ENCODE measurements at places on chromosomes 7 and 10.
A peak's percentile ranks its signal among the peaks of the same experiment; 100 is the strongest.

- DNase-seq = no peak
Measured at GRCh38 chr7:111958431-111958830, 247.8 kb downstream of the DOCK4 start.

- no peak for DNase-seq
Measured at GRCh38 chr10:125531465-125531864, 151.5 kb downstream of the TEX36 start.

DNA sequence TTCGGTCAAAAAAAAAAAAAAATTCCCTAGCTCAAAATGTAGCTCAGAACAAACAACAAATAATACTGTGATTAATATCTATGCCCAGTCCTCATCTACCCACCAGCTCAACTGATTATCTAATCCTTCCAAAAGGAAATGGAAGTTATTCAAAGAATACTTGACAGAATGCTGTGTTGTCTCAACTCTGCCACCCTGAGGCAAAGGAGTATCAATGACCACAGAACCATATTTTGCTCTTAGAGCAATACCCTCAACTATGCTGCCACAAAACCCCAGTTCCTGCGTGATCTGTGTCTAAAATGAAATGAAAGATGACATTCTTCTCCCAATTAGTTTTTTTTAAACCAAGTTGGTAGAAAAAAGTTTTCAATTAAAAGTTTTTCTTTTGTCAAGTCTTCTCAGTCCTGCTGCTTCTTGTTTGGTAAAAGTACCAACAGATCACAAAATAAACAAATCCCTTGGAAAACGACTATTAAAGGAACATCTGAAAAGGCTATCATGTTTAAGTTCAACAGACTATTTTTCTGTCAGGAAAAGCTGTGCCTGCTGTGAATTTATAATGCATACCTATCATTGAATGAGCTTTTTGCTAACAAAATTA is 21.6 kb downstream of the RBM28 start:
- DNase-seq = no peak

DNA sequence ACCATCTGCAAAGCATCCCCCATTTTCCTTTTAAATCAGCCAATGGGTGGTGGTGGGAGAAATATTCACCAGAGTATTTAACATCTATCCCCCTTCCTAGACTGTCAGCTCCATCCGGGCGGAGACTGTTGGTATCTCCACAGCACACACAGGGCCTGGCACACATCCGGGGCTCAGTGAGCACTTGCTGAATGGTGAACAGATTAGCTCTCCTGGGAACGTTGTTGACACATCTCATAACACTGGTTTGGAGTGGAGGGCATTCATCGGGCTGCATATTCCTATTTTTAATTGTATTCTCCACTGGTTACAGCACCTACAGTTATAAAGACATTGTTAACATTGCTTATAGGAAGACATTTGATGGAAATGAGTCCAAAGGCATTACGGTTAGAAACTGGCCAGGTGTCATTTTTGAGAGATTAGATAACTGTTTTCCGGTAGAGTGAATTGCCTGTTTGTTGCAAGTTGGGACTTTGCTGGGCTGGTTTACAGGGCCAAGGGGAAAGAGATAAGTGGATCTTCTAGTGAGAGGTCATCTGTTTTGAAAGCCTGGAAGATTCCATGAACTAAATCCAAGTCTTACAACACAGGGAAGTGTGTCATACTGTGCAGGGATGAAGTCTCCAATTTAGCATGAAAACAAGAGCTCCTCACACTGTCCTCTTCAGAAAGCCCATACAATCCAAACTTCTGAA is 101.8 kb downstream of the EGFR start:
- DNase-seq = no peak

DNA sequence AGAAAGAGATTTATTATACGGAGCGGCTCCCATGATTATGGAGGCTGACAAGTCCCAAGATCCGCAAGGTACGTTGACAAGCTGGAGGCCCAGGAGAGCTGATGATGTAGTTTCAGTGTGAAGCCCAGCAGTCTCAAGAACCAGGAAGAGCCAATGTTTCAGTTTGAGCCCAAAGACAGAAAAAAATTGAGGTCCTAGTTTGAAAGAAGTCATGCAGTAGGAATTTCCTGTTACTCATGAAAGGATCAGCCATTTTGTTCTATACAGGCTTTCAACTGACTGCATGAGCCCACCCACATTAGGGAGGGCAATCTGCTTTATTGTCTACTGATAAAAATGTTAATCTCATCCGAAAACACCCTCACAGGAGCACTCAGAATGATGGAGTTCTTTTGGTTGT is 51.5 kb downstream of the CCDC71L start:
- no peak for DNase-seq

- no peak for DNase-seq
Measured at GRCh38 chr10:102465466-102465865, 14.1 kb upstream of the C10orf95 start.

DNA sequence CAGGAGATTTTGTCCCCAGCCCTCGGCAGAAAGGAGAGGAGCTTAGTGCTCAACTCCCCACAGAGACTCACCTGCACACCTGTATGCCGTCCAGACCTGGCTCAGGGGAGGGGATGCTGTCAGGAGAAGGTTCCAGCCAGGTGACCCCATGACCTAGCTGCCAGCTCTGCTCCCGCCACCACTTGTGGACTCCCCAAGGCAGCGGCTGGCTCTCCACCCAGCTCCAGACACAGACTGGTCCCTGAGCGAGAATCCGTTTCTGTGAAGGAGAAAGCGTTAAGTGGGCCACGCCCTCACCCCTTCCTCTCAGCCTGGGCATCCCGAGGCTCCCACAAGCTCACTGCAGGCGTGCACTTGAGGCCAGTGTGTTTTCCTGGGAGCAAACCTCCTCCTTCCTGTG is 76.4 kb downstream of the RGS10 start:
- no peak for DNase-seq

- DNase-seq = no peak
Measured at GRCh38 chr7:160958-161725, 31.2 kb upstream of the FAM20C start.

- DNase-seq = no peak
Measured at GRCh38 chr7:140079121-140079536, 16.4 kb upstream of the PARP12 start.

GRCh38 chr10:17381502-17382142 is 72.8 kb downstream of the ST8SIA6 start:
- DNase-seq = no peak

DNA sequence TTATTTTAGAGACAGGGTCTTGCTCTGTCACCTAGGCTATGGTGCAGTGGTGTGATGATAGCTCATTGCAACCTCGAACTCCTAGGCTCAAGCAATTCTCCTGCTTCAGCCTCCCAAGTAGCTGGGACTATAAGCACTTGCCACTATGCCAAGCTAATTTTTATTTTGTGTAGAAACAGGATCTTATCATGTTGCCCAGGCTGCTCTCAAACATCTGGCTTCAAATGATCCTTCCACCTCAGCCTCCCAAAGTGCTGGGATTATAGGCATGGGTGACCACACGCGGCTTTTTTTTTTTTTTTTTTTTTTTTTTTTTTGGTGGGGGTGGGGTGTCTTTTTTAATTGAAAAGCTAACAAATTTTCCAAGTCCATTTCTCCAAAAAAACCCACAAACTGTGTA is 18.4 kb downstream of the HPS6 start:
- DNase-seq = no peak

- DNase-seq = no peak
Measured at GRCh38 chr7:55133630-55134358, 115.0 kb downstream of the EGFR start.

- no peak for DNase-seq
Measured at GRCh38 chr10:88019753-88020152, 156.3 kb downstream of the PTEN start.

DNA sequence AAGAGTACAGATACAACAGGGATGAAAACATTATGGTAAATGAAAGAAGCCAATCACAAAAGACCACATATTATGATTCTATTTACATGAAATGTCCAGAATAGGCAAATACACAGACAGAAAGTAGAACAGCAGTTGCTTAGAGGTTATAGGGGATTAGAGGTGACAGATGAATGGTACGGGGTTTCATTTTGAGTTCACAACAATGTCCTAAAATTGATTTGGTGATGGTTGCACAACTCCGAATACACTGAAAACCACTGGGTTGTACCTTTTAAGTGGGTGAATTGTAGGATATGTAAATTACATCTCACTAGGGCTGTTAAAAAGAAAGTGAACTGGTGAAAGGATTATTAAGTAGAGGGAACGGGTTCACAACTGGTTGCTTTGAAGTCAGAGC is 76.3 kb upstream of the MRLN start:
- no peak for DNase-seq

GRCh38 chr7:25314094-25314730 is 85.9 kb upstream of the NPVF start:
- no peak for DNase-seq

DNA sequence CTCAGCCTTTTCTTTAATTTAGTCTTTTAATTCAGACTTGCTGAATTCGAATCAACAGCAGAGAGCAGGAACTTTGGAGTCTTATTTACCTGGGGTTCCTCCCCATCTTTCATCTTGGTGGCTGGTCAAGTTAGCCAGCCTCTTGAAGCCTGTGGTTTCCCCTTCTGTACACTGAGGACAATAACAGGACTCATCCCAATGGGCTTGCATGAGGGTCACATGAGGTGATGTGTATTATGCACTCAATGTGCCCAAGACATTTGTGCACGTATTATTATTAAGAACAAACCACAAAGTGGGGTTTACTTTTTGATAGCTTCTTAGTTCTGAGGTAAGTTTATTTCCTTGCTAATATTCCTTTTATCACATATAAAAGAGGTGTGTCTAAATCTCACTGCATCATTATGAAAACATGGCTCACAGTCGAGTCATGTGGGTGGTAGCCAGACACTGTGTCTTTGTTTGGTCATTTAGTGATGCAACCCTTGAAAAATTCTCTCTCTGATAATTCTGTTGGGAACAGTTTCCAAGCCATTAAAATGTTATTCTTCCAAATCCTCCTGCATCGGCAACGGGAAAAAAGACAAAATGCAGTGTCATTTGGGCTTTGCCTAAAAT is 86.5 kb upstream of the GRB10 start:
- no peak for DNase-seq

GRCh38 chr7:36670585-36671431 is 53.5 kb downstream of the AOAH start:
- peak; percentile 32 for DNase-seq

DNA sequence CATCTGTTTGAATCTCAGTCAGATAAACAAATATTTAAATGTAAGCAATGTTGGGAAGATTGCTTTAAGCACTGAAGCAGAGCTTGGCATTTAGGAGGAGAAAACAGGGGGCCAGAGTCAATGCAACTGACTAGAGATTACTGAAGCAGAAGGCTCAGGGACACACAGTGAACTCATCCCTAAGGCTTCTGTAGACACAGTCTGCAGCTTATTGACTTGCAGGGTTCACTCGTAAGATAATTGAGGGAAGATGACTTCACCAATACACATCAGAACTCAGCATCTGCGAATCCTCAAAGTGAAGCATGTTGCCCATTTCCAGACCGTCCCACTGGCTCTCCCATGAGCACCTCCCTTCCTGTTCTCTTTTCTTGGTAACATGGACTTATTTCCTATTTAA is 363.4 kb upstream of the PFKP start:
- no peak for DNase-seq

- DNase-seq = no peak
Measured at GRCh38 chr10:132107186-132107948, 41.6 kb downstream of the JAKMIP3 start.

GRCh38 chr10:124020981-124021815 is 72.2 kb downstream of the CHST15 start:
- DNase-seq = no peak

DNA sequence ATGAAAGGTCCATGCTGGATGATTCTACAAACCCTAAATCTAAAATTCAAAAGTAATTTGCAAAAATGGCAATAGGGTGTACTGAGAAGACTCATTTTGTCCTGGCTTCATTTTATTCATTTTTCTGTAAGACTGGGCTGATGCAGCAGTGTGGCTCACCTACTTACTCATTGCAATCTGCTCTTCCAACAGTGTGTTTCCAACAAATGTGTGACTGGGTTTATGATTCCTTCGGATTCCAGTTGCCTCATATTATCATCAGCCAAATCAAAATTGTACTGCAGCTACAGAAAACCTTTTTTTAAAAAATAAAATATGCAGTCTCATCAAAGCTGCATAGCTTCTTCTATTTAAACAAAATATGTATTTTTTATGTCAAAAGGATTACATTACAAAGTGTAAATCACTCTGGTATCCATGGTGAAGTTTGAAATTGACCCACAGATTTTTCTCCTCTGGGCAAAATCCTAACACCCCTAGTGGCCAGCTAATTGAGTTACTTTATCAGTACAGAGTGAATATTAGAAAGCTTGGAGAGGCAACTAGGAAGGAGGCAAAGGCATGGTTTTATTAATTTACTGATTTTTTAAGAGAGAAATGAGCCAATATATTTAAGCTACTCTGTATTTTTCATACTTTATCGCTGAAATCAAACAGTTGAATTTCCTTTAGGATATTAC is 390.3 kb downstream of the MAGI2 start:
- DNase-seq = no peak

DNA sequence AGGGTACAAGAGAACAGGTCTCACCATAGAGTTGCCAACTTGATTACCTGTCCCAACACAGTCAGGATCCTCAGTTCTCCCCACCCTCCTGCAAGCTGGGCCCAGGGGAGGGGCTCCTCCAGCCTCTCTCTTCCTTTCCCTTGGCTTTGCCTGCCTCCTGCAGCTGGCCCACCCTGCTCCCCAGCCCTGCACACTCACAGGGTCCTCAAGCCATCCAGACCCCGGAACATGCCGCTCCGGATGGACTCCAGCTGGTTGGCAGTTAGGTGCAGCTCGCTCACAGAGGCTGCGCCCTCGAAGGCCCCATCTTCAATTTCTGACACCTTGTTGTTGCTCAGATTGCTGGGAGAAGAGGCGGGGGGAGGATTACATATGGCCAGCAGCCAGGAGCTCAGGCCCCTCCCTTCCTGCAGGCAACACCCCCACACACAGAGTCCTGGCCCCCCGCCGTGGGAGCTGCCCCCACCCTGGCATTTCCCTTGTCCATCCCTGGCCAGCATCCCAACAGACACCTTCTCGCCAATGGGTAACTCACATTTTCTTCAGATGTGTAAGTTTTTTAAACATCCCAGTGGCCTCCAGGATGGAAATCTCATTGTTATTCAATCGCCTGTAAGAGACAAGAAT is 139.2 kb downstream of the SLIT1 start:
- DNase-seq = no peak

- DNase-seq = no peak
Measured at GRCh38 chr7:127768241-127768640, 116.2 kb downstream of the SND1 start.

DNA sequence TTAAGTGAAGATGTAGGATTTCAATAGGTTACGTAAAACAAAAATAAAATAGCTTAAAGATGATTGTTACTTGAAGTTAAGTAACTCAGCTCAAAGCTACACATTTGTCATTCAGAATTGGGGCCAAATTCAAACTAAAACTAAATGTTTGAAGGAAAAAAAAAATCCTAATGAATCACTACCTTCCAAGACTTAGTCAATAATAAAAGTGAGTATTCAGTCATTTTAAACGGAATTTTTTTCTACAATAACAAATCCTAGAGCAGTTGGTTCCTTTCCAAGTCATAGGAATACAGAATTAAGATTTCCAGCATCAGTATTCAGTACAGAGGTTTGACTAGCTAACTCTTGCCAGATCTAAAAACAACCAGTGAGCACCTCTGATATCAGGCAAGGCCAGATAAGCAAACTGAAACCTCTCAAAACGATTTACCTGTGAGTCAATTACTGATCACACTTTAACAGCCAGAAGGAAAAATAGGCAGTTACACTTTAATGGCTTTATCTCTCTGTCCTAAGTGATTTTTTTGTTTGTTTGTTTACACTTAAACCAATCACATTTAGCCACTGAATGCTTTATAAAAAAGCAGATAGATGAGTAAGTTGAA is 669.8 kb upstream of the ANKRD30A start:
- DNase-seq = no peak

Measured in activated CD4-positive, CD25-positive, alpha-beta regulatory T cell (primary cell).